ENCODE measurements at places on chromosomes 11 and 22.
A peak's percentile ranks its signal among the peaks of the same experiment; 100 is the strongest.

DNA sequence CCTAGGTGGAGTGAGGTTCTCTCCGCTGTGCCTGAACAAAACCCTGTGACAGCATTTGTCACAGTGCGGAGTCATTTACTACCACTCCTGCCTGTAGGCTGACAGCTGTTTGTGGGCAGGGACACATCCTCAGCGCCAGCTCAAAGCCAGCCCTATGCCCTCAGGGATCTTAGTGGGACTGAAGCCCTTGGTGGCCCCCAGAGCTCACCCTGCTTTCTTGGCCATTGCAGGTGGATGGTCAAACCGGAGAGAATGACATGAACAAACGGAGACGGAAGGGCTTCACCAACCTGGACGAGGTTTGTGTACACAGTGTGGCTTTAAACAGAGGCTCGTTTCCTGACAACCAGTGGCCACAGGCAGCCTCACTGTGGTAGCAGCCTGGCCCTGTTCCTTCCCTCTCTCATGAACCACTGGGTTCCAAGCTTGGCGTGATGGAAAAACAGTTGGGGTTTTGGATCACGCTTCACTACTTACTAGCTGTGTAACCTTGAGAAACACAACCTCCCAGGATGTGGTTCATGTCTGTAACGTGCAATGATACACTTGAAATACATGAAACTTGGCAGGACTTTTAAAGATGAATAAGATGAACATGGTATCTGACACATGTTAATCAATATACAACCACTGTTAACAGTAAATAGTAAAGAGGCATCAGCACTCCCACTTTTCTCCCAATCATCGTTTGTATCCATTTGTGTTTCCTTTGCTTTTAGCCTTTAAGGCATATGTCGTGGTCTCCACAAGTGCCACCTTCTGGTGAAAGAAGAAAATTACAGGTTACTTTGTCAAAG lies 125.8 kb downstream of the MICAL2 start:
- DNase-seq: peak; percentile 28

GRCh38 chr11:103929170-103929903 lies 107.1 kb upstream of the DDI1 start:
- no peak for DNase-seq

DNA sequence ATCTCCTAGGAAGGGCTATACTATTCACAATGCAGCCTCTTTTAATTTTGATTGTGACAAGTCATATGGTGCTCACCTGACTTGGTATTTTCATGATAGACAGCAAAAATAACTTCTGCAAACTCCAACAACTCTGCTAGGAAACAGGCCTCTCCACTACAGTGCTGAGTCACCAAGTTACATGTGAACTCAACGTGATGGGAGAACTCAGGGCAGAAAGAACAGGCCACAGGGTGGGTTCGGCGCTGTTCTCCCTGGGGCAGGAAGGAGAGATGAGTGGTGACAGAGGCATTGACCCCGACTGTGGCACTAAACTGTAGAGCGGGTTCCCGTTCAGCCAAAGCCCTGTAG lies 76.6 kb upstream of the UCP3 start:
- DNase-seq: no peak

DNA sequence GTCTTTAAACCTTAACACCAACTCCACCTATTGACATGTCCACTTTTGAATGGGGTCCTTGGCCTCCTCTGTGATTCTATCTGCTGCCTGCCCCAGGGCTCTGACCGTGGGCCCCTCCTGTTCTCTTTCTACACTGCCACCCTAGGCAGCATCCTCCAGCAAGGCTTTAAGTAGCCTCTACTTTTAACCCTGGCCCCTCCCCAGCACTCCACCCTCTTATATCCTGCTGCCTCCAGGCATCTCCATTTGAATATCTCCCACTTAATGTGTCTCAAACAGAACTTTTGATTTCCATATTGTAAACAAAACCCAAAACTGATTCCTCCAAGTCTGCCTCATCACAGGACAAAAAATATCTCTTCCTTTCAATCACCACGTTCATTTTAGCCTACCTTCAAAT lies 90.5 kb upstream of the ARHGAP32 start:
- no peak for DNase-seq

Measured in foreskin keratinocyte (primary cell).